ENCODE measurements at places on chromosomes 11 and 22. TPM values are rescaled to one million over a fixed set of nuclear protein-coding genes. Genes with fewer than 3 reads are reported as not detected.
A peak's percentile ranks its signal among the peaks of the same experiment; 100 is the strongest.

- no peak for DNase-seq
Observed at GRCh38 chr11:95714843-95715776, 74.5 kb downstream of the FAM76B start.

DNA sequence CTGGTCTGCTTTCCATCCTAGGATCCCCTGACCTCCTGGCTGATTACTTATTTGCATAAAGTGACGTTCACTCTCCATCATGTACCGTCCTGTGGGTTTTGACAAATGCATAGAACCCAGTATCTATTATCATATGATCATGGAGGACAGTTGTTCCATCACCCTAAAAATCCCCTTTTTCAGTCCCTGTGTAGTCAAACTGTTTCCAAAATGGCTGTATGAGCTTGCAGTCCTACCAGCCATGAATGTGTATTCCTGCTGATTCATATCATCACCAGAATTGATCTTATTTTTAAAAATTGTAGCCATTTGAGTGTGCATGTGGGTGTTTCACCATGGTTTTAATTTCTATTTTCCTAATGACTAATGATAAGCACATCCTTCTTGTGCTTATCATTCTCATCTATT lies 108.8 kb downstream of the MPPED1 start:
- no peak for DNase-seq

DNA sequence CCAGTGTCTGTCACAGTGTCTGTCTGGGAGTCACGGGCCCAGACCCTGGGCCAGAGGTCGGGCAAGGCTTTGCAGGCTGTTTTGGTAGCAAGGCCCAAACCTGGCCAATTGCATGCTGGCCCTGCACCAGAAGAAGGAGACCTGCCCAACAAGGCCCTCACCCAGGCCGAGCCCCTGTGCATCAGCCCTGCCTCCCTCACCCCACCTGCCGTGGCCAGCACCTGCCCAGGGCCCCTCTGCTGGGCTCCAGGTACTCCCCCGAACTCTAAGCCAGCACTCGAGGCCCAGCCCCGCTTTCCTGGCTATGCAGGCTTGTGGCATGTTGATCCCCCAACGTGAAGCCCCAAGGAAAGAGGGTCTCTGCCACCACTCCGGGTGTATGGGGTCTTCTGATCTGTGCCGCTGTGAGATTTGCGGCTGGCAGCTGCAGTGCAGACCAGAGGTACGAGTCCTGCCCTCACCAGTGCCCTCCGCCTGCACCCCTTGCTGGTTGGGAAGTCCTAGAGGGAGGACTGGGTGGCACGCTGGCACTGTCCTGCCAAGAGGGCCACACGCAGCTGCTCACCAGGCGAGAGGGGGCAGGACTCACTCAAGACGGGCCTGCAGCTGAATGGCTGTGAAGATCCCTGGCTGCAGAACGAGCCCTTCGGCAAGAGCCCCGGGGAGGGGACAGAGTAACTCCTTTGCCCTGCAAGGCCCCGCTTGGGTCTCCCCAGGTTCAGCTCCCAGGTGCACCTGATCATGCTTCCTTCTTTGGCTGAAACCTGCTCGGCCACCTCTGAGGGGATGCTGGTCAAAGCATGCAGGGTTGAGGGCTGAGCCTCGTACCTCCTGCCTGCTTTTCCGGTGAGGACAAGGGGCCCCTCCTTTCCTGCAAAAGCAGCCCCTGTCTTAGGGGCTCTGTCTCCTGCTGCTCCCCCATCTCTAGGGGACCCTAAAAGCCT lies 6.7 kb upstream of the SEPTIN5 start:
- no peak for DNase-seq

Gene NXPE2
- total RNA-seq, result 0.81 TPM

GRCh38 chr11:57530596-57531507 lies at the start of gene TIMM10:
Gene TIMM10 (minus strand): TSS chr11:57530754. CDS start chr11:57530189, 565 bp downstream.
- DNase-seq, result peak; percentile 98

- peak; percentile 68 for DNase-seq
Observed at GRCh38 chr11:60878245-60879101, 11.1 kb downstream of the ZP1 start.

DNA sequence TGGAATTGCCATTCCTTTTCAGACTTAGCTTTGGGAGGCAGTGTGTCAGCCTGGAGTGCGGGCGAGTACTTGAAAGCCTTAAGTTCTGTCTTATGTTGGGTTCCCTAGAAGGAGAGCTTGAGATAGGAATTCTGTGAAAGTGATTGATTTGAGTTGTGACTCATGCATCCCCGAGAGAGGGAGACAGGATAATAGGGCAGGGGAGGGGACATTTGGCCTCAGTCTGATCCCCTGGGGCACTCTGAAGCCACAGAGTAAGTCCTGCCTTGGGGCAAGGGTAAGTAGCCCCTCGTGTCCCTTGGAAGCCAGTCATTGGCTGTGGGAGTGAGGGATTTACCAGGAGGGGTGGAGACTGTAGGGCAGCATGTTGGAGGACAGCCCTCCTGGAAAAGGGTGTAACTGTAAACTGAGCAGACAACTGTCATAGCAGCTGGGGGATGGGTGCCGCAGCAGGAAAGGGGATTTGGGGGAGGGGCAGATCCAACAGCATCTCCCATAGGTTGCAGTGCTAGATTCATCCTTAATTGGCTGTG lies 44.0 kb downstream of the KIAA1671 start:
- no peak for DNase-seq

All from testis (tissue), 5 donors.